ENCODE measurements at places on chromosomes 13 and 19. TPM values are rescaled to one million over a fixed set of nuclear protein-coding genes. Genes with fewer than 3 reads are reported as not detected.

Gene PGLYRP1
- total RNA-seq: not detected

Gene OR7E24
- not detected for total RNA-seq

Gene VMAC
- total RNA-seq: 15.6 TPM

Gene IFNL3
- not detected for total RNA-seq

Gene KLK12
- not detected for total RNA-seq

Gene ZNF431
- total RNA-seq: 21.5 TPM

DNA sequence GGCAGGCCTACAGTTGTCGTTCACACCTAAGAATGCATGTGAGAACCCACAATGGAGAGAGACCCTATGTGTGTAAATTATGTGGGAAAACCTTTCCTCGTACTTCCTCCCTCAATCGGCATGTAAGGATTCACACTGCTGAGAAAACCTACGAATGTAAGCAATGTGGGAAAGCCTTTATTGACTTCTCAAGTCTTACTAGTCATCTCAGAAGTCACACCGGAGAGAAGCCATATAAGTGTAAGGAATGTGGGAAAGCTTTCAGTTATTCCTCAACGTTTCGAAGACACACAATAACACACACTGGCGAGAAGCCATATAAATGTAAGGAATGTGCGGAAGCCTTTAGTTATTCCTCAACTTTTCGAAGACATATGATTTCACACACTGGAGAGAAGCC is 11.3 kb downstream of the ZNF555 start:
- DNase-seq: no peak

DNA sequence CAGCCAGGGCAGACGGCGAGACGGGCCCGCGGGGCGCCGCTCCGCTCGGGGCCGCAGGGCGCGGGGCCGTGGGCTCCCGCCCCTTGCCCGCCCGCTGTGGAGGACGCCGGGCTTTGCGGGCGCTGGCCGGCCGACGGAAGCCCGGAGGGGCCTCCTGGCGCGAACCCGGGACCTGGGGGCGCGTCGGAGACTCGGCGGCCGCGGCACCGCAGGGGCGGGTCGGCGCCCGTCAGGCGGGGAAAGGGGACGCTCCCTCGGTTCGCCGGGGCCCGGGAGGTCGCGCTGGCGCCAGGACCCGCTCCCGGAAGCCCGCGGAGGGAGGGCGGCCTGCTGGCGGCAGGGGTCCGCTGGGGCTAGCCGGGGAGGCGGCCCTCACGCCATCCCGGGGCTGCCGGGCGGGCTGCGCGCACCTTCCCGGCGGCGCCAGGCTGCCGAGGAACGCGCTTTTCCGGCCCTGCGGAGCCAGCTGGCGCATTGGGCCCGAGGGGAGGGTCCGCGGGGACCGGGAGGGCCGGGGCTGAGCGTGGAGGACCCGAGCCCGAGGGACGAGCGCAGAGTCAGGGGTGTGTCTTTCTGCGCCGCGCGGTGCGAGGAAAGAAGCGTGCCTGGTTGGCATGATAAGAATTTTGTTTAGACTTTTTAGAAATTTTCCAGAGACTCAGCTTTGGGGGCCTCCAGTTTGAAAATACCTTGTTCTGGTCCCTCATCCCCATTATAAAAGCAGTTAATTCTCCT is 511 bp downstream of the GARRE1 start:
- DNase-seq: peak; percentile 67

- no peak for DNase-seq
Observed at GRCh38 chr13:51856027-51856736, 5.6 kb upstream of the CCDC70 start.

DNA sequence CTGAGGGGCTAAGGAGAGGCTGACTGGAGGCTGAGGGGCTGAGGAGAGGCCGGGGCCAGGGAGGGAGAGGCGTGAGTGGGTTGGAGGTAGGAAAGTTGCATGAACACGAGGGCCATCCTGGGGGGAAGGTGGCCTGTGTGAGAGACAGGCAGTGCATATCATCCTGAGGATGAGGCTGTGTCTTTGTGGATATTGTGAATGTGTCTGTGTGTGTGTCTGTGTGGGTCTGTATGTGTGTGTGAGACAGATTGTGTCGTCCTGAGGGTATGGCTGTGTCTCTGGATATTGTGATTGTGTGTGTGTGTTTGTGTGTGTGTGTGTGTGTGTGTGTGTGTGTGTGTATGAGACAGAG is 422 bp downstream of the ZNF71 start:
- DNase-seq: no peak

- no peak for DNase-seq
Observed at GRCh38 chr13:33032037-33032625, 15.9 kb downstream of the KL start.

DNA sequence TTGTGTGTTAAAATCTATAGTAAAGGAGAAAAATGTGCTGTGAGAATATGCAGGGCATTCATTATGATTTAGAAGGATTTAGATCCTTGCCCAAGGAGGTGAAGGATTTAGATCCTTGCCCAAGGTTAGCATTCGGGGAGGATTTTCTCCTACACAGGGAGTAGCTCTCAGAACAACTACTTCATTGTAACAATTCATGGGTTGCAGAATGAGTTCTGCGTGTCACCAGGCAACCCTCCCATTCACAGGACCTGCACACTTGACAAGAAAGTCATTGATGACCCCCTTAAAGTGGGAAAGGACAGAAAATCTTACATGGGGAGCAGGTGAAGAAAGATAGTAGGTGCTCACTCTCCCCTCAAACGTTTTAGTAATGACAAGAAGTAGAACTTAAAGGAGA is 167.1 kb upstream of the MAB21L1 start:
- no peak for DNase-seq

DNA sequence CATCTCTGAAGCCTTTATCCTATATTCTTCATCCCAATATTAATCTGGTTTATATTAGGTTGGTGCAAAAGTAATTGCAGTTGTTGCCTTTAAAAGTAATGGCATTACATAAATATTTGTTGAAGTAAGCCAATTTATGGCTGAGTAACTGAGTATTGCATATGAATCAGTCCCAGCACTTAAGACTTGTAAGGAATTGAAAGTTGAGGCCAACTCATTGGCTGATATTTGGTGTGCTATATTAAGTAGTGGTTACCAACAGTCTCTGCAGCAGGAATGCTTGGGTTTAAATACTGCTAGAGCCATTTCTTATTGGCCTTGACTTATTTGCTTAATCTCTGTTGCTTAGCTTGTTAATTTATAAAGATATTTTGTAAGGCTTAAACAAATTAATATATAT is 460.7 kb downstream of the GPC6 start:
- DNase-seq: no peak

- no peak for DNase-seq
Observed at GRCh38 chr13:24103782-24104372, 56.6 kb upstream of the SPATA13 start.

- peak; percentile 57 for DNase-seq
Observed at GRCh38 chr19:19064811-19065745, 1.3 kb downstream of the SLC25A42 start.

- DNase-seq: no peak
Observed at GRCh38 chr13:112213467-112214255, 146.7 kb downstream of the SOX1 start.

DNA sequence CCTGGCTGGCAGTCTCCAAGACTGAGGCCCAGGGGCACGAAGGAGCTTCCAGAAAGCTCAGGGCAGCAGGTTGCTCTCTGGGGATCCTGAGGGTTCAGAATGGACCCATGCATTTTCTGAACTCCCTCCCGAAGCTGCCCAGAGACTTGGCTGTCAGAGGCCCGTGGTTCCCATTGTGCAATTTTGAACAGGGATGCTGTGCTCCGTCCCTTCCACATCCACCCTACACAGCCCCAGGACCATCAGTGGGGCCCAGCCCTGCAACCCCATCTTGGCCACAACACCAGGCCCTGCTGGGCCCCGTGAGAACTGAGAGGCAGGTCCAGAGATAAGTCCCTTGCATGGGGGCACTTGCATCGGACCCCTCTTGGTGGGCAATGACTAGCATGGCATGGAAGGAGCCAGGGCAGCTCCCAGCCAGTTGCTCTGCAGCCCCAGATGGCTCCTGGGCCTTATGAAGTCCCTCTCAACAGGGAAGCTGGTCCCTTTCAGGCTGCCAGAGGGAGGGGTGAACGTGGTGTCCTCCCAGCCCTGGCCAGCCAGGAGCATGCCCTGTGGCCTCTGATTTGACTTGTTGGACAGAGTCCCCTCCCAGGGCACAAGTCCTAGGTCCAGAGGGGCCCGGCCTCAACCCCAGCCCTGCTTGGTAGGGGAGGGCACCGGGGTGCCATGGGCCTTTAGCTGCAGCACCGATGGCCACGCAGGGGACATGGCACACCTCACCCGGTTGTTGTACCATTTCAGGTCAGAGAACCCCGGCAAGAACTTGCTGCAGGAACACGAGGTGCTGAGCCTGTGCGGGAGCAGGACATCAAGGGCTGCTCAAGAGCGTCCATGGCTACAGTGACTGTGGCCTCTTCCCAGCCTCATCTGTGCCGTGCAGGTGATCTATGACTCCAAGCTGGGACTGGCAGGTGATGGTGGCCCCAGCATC is 17.3 kb upstream of the ZNF14 start:
- DNase-seq: no peak

- no peak for DNase-seq
Observed at GRCh38 chr13:101752432-101752831, 300.0 kb downstream of the ITGBL1 start.

GRCh38 chr19:7554990-7555864 is 19.7 kb downstream of the PNPLA6 start:
- DNase-seq: no peak

GRCh38 chr13:30866677-30867076 is 39.4 kb upstream of the MEDAG start:
- DNase-seq: no peak

DNA sequence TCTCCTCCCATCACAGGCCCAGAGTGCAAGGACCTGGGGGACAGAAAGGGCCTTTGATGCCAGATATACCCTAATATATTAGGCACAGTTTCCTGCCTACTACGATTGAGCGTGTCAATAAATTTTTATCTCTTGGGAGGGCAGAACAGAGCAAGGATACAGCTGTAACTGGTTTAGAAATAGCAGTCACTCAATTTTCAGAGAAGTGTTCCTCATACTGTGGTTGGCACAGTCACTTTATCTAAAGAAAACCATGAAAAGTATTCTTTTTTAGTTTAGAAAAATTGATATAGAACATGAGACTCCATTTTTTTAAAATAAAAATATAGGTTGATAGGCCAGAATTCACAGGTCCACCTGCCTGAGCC is 460 bp upstream of the ZNF155 start:
- no peak for DNase-seq

Measured in activated naive CD8-positive, alpha-beta T cell treated with anti-CD3 and anti-CD28 coated beads, Interleukin-2, amount 10 ng/mL, durations not matched to agents 7 days and 5 days (primary cell).